ENCODE measurements at places on chromosomes 3 and 15.

GRCh38 chr3:11643201-11643603 lies 513 bp downstream of the VGLL4 start:
- peak; percentile 30 for DNase-seq

DNA sequence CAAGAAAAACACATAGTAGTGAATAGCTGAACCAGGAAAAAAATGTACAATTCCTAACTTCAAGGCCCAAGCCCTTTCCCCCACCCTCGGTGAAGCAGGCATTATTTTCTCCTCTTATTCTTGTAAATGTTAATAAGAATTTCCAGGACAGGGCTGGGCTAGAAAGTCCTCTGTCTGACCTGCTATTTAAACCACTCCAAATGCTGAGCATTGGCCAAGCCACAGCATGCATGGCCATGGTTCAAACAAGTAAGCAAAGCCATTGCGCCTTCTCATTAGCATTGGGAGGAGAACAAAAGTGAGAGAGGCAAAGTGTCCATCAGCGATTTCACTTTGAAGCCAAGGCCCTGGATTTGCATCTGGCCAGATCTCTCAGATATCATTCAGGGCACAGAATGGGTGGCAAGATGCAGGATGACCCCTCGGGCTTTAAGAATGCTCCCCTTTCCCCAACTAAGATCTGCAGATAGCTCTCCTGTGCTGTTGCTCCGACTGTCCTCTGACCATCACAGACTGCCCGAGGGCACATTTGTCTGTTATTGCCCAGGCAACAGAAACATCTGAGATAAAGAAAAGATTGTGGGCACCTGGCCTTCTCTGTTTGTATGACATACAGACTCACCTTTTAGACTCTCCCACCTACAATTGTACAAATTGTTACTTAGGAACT lies 46.3 kb downstream of the CEMIP start:
- no peak for DNase-seq

DNA sequence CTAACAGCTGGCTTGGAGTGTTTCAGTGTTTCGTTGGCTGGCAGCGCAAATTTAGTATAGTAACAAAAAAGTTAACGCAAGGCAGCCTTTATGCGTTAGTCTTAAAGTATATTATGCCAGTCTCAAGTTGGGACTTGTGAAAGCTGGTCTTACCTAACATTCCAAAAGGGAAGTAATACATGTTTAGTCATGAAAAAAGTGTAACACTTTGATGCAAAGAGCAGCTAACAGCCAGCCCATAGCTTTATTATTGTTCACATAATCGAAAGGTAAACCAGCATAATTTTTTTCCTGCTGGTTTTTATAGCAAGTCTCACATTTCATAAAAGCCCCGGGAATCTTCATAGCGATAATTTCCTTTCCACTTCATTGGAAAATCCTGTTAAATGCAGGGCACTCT lies 2.4 kb upstream of the GPR87 start:
- DNase-seq, result no peak

GRCh38 chr3:48950051-48950450 lies 31.4 kb downstream of the ARIH2 start:
- DNase-seq, result no peak

DNA sequence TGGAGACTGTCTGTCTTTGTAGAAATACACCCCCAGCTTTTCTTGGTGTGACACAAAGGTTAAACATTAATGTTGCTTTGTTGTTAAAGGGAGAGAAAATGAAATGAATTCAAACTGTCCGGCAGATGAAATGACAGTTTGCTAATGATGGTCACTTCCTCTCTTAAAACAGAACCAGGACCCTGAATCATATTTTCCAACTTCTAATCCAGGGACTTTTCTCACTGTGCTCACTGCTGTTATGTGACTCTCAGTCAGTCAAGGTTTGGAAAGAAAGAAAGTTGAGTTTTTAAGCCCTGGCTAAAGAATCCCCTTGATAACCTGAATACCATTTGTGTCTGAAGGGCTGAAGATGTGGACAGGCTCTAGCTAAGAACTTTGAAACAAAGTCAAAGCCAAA lies 215.8 kb downstream of the AGBL1 start:
- no peak for DNase-seq

DNA sequence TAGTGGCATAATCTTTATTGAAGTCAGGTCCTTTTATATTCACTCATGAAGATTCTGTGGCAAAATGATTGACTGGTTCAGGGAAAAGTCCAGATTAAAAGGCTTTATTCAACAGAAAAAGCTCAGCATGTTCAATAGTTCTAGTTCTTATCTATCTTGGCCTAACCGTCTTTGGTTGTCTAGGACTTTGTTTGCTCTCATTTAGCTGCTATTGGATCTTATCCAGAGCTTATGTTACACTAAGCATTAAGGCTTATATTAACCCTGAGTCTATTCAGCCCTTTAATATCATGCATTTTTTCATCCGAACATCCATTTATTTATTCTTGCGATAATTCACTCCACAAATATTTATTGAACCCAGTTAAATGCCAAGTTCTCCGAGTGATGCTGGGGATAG lies 601.0 kb upstream of the SGO1 start:
- no peak for DNase-seq

DNA sequence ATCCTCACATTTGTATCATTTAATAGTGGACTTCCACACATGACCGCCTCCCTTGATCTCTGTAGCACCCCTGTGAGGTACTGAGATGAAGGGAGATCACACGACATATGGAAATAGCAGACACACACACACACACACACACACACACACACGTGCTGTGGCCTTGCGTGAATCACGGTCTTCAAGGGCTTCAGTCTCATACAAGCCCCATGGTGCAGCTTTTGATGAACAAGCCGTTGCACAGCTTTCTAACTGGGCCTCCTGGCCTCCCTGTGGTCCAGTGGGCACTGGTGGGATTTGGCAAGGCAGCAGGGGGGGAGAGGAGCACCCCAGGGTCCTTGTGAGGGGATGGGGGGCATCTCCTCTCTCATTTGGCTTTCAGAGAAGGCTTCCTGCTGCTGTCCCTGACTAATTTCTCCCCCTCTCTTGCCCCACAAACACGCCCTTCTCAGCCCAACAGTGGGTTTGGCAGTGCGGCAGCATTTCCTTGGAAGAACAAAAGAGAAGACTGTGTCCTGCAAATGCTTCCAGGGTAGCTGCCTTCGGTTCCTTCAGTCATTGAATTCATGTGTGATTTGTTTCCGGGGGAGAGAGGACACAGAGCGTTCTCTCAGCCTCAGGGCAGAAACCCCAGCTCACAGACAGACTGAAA lies 98.7 kb downstream of the SMAD6 start:
- no peak for DNase-seq

DNA sequence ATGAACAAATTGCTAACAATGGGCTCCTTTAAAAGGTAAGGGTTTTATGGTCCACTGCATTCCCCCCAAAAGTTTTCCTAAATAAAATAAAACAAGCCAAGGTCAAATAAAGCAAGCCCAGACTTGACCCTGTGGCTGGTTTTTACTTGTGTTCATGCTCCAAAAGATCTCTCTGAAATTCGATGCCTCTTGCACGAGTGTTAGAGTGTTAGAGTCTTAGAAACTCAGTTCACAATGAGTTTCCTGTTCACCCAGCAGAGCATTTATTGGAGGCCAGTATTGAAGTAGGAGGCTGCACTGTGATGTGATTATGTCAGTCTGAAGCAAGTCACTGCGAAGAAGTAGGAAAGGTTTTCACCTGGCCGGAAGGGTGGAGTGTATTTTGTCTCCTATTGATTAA lies 59.9 kb upstream of the LRTM1 start:
- DNase-seq, result no peak

DNA sequence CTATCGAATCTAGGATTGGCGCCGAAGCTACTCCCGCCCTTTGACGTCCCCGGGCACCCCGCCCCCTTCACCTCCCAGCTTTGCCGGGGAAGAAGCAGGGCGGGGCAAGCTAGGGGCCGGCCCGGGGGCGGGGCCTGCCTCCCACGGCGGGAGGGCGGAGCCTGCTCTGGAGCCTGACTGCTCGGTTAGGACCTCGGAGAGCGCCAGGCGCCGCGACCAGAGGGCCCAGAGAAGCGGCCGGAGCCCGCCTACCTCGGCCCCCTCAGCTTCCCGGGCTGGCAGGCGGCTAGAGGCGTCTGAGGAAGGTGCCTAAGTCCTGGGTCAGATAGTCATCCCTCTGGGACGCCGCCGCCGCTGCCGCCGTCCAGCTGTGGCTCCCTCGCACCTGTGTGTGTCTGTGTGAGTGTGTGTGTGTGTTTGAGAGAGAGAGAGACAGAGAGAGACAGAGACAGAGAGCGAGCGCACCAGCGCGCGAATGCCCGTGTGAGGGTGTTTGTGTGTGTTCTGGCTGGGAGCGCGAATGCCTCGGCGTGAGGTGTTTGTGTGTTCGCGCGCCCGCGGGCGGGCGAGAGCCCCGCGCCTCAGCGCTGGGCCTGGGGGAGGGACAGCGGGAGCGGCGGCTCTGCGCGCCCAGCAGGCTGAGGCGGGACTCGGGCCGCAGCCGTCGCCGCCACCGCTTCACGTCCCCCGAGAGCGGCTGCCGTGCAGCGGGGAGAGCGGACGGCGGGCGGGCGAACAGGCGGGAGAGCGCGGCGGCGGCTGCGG lies at the start of gene STXBP5L:
TSS of gene STXBP5L (plus strand) at position 176 of the 765 bp plus-strand sequence. CDS start 1,374 bp downstream, outside the sequence.
- peak; percentile 68 for DNase-seq

- no peak for DNase-seq
These were observed 37.0 kb upstream of the LMCD1 start for GRCh38 chr3:8464668-8465067.

GRCh38 chr15:85947021-85947420 lies 132.7 kb upstream of the AGBL1 start:
- no peak for DNase-seq

- DNase-seq, result peak; percentile 63
These were observed 64.6 kb downstream of the EFL1 start for GRCh38 chr15:82197733-82198594.

DNA sequence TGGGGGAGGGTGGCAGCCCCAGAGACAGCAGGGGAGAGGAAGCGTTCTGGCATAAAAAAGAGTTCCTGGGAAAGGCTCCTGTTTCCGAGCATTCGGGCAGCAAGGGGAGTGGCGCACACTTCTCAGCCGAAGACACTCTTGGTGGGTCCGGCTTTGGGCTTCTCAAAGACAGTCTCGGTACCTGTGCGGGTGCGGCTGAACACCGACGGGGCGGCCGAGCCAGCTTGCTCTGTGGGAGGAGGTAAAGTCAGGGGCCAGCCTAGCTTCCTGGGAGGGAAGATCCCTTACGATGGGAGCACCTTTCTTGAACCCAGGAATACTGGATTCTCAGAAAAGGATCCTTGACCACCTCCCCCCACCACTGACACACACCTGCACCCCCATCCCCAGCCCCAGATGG lies 1.6 kb downstream of the MUSTN1 start:
- DNase-seq, result no peak

DNA sequence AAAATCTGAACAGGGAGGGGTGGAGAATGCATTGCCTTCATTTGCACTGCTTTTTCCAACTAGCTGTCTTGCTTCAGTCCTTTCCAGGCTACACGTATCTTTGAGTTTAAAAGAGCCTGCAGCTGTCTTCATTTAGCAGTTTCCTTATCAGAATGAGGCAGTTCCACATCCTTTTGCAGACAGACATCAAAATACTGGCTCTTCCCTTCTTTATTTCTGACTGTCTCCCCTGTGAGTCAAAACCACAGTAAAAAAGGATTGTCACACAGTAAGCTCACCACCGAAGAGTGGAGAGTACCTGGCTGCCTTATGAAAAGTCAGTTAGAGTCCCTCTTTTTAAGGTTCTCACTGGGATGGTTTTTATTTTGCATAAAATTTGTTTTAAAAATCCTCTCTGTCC lies 205.5 kb upstream of the CD96 start:
- DNase-seq, result no peak

GRCh38 chr15:85316244-85316934 lies 64.0 kb upstream of the AKAP13 start:
- DNase-seq, result no peak

GRCh38 chr3:89043406-89043932 lies 64.0 kb upstream of the EPHA3 start:
- no peak for DNase-seq

- no peak for DNase-seq
These were observed 19.2 kb downstream of the SEC11A start for GRCh38 chr15:84696757-84697156.

DNA sequence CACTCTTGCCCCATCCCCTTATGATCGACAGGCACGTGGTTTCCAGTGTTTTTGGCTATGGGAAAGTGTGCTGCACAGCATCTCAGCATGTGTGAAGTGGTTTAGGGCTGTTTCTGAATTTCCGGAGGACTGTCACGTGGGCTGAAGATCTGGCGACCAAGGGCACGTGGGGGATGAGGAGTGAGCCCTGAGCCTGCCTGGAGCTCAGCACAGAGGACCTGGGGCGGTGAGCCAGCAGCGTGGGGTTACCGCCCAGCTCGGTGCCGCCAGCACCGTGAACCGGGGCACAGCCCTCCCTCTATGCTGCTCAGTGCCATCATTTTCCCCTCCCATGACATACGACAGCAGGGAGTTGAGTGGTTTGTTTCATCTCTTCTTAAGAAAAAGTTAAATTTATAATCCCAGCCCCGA lies 150.2 kb downstream of the DNAJB8 start:
- DNase-seq, result no peak

DNA sequence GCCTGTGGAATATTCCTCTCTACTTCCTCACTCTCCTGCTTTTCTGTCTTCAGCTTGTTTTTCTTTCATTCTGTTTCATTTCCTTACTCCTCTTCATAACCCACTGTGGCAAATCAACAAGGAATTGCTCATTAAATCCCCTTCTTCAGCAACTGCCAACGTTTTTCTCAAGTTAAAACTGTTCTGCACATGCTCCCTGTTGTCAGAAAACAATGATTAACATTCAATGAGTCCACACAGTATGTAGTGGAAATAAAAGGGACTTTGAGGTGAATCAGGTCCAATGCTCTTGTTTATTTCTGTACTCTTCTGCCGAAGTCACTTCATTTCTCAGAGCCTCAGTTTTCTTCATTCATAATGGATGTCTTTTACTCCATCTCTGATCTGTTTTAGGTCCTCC lies 11.9 kb upstream of the ROBO2 start:
- no peak for DNase-seq

DNA sequence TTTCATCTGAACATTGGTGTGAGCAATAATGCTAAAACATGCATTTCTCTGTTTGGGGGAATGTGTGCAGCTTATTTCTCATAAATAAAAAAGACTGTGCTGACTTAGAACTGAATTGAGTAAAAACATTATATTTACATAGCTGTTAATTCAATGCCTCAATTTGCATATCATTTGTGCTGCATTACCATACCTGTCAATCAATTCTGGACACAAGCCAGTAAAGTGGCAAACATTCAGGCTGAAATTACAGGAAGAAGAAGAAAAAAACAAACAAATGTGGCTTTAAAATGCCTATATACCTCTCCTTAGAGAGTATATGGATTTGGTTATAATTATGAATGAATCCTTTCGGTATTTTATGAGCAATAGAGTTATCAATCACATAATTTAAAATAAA lies 380.1 kb upstream of the GBE1 start:
- no peak for DNase-seq

All from GM10248 (cell line).